ENCODE measurements at places on chromosomes 1 and 21.
A peak's percentile ranks its signal among the peaks of the same experiment; 100 is the strongest.

DNA sequence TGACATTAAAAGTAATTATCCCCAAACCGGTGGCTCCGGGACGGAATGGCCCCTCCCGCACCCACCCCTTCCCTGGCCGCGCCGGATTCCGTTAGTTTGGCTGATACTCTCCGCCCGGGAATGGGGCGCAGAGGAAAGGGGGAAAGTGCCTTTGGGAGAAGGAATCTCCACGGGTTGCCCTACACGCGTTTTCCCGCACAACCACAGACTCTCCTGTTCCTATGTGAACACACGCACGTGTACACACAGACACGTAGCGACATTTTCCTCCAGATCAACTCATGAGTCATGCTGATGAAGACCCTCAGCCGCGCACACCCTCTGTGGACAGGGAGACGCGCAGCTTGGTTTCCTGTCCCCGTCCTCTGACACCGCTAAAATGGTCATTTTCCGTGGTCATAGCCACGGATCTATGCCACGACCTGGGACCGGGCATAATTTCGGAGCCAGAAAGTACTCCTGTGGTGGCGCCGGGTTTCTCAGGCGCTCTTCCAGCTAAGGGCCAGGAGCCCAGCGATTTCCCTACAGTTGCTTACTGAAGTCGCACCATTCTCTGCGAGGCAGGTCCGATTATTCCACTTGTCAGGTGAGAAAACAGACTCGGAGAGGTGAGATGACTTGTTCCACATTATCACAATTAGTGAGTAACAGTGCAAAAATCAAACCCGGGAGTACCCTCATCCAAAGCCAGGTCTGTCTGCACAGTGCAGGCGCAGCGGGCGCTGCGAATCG lies 4.0 kb upstream of the DMRTA2 start:
- no peak for DNase-seq

DNA sequence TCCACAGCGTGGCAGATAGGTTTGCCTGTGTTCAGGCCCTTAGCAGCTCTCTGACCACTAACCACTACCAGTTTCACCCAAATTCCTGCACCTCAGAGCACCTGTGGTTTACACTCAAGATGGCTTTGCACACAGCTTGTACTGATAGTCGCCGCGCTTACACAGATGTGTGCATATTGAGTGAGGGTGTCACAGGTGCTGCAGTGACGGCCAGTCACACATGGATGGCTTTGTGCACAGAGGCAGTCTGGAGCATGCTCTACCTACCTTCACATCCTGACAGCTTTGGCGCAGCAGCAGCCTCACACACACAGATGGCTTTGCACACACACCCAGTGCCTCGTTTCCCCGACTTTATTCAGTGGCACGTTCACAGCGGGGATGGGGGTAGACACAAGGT lies 7.5 kb downstream of the DMAP1 start:
- DNase-seq: no peak

DNA sequence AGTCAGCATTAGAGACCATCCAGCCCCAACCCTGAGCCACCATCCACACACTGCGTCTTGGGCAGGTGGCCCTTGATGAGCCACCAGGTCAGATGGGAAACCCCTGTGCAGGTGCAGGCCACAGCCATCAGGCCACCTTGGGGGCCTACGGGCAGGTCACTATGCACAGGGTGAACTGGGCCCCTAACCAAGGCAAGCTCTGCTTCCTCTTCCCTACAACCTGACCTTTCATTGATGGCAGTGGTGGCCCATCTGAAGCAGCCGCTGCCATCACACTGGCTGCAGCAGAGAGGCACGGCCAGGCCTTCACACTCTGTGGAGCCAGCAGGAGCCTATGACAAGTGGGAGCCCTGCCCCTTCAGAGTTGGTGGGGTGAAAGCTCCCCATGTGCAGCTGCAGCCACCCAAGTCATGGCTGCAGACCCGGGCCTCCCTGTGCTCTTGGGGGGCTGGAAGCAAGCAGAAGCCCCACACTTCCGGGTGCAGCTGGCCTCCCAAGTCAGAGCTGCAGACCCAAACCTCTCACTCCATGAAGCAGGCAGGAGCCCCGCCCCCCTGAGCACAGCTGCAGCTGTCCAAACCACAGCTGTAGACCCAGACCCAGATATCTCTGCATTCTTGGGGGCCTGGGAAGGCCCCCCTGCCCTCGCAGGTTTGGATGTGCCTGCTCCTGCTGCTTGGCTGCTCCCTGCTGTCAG lies 681.5 kb downstream of the MATN1 start:
- no peak for DNase-seq

DNA sequence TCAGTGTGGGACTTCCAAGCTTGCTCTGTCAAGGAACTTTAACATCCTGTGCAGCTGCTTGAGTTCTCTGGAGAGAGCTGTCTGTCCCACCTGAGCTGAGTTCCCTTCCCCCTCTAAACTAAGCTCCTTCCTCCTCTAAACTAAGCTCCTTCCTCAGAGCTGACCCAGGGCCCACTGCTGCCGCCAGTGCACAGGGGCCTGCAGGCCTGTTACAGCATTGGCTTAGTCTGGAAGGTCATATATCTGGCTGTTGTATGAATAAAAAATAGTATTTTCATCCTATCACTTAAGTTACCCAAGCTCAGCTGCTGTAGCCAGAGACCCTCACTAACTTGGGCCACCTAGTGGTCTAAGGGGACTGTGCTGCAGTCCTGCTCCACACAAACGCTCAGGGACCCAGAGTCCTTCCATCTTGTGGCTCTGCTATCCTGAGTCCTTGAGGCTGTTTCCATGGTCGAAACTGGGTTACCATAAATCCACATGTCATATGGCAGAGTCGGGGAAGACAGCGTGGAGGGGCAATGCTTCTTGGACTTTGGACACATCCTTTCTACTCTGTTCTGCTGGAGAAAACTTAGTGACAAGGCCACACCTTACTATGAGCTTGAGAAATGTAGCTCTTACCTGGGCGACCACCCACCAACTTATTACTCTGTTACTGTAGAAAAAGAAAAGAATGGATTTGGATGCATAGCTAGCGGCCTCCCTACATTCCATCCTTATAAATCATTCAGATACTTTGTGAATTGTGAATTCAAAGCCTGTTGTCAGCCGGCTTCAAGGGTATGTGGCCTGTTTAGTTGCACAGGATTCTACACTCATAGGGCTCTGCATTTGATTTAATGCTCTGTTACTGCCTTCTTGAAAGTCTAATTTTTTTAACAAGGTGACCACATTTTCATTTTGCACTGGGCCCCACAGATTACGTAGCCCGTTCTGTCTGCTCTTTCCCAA lies 71.4 kb upstream of the GCLM start:
- no peak for DNase-seq

DNA sequence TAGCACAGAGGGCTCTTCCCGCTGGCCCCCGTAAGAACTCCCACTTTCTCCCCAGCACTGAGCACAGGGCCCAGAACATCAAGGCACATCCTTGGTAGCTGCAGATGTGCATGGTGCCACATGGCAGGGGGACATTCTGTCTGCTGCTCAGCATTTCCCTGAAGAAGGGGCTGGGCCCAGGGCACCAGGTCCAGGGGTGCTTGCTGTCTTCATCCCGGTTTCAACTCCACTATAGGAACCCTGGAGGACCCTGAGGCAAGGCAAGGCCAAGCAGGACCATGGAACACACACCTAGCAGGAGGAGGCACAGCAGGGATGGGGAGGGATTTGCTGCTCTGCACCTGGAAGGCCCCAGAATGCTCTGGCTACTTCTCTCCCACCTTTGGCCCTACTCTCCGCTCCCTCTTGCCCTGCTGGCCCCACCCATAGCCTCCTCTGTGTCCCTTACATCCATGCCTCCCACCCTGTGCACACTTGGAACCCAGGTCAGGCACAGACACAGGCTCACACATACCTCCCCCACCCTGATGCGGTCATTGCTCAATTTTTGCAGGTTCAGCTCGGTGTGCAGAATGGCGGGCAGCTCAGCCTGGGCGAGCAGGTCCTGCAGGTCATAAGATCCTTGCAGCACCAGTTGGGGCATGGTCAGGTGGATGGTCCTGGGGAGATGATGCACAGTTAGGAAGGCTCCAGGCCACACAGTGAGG lies 10.1 kb downstream of the AGT start:
- no peak for DNase-seq

DNA sequence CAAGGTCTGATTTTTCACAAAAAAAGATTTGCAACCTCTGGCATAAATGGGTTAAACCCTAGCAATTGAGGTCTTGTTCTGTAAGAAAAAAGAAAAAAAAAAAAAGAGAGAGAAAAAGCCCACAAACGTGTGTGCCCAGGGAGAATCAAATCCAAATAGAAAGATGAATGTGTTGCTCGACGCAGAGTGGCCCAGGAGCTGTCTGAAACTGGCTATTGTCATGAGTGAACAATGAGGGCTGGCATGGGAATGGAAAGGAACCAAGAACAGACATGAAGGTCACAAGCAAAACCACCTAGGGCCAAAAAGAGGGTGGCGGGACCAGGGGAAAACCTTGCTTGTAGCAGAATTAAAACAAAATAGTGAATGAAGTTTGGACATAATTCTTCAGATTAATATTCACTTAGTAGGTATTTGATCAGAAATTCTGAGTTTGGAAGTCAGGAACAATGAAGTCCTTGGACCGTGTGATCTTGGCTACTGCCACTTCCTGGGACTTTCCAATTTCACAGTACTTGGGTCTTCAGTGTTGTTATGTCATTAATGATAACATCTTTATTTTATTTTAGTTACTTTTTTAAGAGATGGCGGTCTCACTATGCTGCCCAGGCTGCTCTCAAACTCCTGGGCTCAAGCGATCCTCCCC lies 3.1 kb downstream of the ENO1 start:
- no peak for DNase-seq

DNA sequence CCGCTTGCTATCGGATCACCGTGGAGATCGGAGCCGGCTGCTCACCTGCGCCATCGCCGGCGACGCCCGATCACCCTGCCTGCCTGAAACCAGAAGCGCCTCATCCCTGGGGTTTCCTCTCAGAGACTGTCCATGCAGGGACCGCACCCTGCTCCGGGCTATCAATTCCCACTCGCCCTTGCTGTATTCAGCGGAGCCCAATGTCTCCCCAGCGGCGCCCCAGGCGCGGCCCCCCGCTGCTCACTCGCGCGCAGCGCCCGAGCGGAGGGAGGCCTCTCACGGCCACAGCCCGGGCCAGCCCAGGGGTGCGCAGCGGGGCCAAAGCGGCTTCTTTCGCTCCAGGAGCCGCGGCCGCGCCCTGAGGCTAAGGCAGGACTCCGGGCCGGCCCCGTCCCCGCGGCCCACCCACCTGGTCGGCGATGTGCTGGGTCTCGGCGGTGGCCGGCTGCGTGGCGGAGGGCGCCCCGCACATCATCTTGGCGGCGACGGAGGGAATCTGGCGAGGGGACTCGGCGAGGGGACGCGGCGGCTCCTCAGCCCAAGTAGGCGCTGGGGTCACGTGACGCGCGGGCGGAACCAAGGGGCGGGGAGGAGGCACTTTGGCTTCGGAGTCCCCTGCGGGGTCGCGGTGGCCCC lies at the start of gene CSTB:
Gene CSTB (minus strand): TSS at position 514 of the 636 bp plus-strand sequence. CDS start 39 bp downstream, at position 475.
- peak; percentile 87 for DNase-seq

- peak; percentile 70 for DNase-seq
These were observed 61.0 kb downstream of the IER5 start for GRCh38 chr1:181149326-181150125.

DNA sequence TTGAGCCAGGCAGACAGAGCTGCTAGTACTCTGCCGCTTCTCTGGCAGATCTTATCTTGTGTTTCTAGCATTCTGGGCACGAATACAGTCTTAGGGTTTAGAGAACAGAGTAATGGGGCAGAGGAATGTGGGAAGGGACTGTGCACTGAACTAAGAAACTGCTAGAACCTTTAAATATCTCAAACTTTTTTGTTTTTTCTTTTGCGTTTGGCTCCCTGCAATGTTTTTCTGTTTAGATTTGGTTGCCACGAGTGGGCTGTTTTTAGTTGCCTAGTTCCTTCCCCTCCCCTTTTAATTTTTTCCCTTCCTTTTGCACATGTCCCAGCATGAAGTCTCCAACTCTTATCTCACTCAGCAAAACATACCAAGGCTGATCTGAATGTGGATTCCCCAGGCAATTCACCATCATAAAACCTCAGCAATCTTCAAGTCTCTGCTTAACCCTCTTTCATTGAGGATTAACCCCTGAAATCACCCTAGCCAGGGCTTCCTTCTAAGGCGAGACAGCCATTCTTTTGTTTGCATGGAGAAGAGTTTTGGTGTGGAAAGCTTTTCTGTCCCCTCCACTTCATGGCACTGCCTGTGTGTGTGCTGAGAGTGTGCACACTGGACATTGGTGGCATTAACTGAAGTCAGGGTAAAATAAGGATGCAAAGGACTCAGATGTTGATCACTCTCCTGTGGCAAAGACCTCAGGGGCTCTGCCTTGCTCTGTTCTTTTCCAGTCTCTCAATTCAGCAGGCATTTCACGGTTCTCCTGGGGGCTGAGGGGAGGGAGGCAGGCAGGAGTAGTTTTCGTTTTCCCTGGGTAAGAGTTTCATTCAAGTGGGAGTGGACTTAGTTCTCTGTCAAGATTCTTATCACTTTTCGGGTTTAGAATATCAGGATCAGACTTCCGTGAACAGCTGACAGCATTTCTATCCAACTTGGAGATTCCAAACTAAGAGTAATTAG lies 2.8 kb upstream of the ATF3 start:
- no peak for DNase-seq

DNA sequence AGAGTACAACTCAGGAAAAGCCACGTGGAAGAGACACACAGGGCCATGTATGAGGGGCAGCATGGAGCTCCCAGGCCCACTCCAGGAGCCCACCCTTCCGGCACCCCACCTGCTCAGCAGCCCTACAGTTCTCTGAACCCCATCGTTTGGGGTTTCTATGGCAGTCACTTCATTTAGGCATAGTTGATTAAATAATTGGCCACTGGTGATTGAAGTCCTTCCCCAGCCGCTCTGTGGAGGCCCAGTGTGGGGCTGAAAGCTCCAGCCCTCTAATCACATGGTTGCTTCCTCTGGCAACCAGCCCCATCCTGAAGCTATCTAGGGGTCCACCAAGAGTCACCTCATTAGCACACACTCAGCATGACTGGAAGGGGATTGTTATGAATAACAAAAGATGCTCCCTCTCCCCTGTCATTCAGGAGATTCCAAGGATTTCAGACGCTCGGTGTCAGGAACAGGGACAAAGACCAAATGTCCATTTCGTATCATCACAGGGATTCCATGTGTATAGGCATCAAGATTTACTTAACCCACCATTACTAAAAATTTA lies 12.2 kb upstream of the S100A7A start:
- DNase-seq: no peak

- no peak for DNase-seq
These were observed 1.7 kb upstream of the CTSE start for GRCh38 chr1:206025283-206025820.

DNA sequence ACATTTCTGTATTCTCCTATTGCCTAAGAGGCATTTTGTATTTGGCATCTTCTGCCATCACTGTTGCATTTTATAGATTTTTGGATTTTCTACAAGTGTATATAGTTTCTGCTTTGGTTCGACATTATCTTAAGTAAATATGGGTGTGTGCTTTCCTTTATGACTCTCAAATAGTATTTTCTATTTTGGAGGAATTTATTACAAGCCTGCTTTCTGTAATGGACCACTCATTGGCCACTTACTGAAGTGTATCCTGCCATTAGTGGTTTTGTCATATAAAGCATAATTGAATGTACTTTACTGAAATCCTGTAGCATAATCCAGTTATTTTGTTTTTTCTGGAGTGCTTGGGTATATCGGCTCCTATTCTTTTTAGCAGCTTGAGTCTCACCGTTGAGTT lies 184.3 kb downstream of the PATJ start:
- no peak for DNase-seq
